ENCODE measurements at places on chromosomes 13 and 19. TPM values are rescaled to one million over a fixed set of nuclear protein-coding genes. Genes with fewer than 3 reads are reported as not detected.

GRCh38 chr19:2446381-2446780 lies 10.4 kb downstream of the LMNB2 start:
- no peak for DNase-seq

GRCh38 chr19:32824916-32825608 lies 44.5 kb downstream of the SLC7A9 start:
- DNase-seq = no peak

- DNase-seq = no peak
Measured at GRCh38 chr19:28424077-28424476, 788.9 kb downstream of the UQCRFS1 start.

- no peak for DNase-seq
Measured at GRCh38 chr13:51624207-51624606, 39.9 kb downstream of the WDFY2 start.

The PSG5 gene
- total RNA-seq = 0.36 TPM

- DNase-seq = no peak
Measured at GRCh38 chr13:92256211-92256610, 857.8 kb downstream of the GPC5 start.
